ENCODE measurements at places on chromosomes 3 and 15.
A peak's percentile ranks its signal among the peaks of the same experiment; 100 is the strongest.

DNA sequence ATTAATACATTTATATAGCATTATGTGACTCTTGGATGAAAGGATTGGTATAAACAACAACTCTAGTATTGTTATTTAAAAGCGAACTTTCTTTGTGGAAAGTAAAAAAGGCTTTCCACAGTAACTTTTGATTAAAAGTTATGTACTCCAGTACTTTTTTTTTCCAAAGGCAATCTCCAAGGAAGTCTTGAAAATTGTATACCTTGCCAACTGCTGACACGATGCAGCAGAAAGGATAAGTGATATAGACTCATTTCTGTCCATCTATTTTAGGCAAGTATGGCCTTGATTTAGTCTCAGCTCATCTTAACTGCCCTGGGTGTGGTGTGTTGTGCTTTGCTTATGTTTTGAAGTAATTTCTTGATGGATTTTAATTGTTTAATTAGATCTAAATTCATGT is 79.7 kb downstream of the OTOL1 start:
- DNase-seq = no peak

DNA sequence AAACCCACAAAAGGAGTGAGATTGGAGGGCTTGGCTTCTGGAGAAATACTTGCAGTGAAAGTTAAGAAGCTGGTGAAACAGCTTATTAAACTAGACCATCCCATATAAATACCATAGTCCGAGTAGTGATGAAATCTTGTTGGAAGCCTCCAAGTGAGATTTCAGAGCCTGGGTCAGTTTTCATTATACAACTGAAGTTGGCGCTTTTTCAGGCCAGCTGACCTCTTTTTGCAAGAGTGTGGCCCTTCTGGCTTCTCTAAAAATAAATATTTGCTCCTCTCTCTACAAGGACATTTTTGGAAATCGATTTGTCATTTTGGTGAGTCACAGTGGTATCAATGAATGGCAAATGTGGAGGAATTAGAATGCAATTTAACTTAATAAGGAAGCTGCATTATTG is 51.2 kb upstream of the THRB start:
- DNase-seq = no peak

DNA sequence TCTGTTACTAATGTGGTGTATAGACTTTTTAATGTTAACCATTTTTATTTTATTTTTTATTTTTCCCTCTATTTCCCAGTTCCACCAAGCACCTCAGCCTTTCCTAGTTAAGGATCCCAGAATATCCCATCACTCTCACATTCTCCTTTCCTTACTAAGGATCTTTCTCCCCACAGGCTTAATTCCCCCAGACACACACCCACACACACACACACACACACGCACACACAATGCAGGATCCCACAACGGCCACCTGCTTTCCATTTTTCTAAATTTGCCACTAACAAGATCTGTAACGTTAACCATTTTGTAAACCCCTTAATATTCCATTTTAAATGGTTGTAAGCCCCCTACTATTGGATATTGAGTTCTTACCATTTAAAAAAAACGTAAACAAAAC is 404.1 kb downstream of the ZIC1 start:
- no peak for DNase-seq

- no peak for DNase-seq
Observed at GRCh38 chr3:16231983-16232382, 32.8 kb downstream of the DPH3 start.

DNA sequence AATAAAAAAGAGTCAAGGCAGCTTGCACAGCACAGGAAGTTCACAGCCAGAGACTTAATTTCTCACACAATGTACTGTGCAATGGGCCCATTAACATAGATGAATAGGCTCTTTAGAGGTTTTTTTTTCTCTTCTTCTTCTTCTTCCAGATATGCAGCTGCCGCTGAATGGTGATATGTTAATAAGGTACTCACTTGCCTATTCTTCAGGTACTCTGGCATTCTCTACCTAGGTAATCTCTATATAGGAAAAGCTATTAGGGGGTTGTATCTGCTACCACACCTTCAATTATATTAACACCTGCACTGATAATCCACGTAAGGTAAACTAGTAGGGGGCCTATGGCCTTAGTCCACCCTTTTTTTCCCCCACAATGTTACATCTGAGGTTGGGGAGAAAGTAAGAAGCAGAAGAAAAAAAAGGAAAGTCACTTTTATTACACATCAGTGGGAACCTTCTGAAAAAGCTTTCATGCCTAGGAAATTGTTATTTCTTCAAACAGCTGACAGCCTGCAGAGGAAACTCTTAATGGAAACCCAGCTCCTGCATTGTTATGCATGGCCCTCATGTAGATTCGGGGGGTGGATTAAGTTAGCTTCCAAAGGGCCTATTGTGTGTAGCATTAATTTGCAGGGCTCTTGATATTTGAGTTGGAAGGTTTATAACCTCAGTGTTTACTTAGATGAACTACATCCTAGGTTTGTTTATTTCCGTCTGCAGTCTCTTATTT is 525.5 kb downstream of the ZIC1 start:
- DNase-seq = no peak

GRCh38 chr3:4804161-4805058 is 174.8 kb upstream of the BHLHE40 start:
- DNase-seq = peak; percentile 47

DNA sequence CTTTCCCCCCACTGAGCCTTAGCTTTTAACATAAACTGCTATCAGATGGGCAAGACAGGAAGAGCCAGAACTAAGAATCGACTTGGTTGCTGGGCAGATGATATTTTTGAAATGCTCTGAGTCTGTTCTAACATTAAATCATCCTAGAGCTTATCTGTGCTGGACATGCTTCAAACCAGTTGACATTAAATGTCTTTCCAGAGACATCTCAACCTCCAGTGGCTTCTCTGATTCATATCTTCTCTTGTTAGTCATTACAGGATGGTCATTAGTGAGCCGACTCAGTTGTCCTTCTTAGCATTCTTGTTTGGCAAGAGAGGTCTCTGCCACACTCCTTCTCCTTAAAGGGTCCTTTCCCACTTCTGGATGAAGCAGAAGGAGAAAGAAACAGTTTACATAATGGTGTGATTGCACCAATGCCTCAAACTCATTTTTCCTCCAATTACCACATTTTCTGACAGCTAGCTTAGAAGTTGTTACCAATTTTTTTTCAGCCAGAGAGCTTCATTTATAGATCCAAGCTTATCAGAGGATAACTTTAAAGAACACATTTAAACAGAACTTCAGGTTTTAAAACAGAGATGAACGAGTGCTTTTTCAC is 21.7 kb upstream of the SYN2 start:
- no peak for DNase-seq

GRCh38 chr3:50320853-50321335 is 1.7 kb downstream of the HYAL2 start:
- DNase-seq = no peak
